ENCODE measurements at places on chromosomes 12 and 14.

DNA sequence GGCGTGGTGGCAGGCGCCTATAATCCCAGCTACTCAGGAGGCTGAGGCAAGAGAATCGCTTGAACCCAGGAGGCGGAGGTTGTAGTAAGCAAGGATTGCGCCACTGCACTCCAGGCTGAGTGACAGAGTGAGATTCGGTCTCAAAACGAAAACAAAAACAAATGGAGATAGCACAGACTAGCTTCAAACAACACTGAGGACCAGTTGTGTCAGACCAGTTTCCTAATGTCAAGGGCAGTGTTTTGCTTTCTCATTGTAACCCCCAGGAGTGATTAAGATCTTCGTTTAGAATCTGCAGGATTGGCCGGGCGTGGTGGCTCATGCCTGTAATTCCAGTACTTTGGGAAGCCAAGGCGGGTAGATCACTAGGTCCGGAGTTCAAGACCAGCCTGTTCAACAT is 18.5 kb downstream of the RPGRIP1 start:
- no peak for DNase-seq

DNA sequence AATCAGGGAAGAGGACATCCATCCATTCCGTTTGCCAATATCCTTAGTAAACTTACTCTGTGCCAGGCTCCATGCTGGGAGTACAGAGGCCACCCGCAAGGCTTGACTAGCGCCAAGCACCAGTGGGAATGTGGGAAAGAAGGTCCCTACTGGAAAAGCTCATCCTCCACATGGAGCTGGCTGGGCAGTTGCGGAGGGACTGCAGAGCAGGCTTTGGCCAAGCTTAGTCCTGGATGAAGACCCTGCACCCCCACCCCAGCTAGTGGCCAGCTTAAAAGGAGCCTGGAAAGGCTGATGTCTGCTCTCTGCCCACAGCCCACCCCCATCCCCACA is 22.4 kb upstream of the EIF2B2 start:
- no peak for DNase-seq

DNA sequence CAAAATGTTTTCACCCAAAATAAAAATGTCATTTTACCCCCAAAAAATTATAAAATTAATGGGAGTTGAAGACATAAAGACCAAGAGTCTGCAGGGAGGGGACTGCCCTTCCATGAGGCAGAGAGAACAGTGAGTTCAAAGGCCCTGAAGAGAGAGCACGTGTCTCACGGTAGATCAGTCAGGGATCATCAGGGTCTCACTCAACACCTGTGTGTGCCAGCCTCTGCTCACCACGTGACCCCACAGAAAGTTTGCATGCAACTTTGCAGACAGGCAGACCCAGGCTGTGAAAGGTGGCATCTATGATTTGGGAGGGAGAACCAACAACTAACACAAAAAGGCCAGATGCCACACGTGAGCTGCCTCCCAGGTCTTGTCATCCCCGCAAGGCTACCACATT is 33.1 kb downstream of the CLMN start:
- DNase-seq, result no peak

DNA sequence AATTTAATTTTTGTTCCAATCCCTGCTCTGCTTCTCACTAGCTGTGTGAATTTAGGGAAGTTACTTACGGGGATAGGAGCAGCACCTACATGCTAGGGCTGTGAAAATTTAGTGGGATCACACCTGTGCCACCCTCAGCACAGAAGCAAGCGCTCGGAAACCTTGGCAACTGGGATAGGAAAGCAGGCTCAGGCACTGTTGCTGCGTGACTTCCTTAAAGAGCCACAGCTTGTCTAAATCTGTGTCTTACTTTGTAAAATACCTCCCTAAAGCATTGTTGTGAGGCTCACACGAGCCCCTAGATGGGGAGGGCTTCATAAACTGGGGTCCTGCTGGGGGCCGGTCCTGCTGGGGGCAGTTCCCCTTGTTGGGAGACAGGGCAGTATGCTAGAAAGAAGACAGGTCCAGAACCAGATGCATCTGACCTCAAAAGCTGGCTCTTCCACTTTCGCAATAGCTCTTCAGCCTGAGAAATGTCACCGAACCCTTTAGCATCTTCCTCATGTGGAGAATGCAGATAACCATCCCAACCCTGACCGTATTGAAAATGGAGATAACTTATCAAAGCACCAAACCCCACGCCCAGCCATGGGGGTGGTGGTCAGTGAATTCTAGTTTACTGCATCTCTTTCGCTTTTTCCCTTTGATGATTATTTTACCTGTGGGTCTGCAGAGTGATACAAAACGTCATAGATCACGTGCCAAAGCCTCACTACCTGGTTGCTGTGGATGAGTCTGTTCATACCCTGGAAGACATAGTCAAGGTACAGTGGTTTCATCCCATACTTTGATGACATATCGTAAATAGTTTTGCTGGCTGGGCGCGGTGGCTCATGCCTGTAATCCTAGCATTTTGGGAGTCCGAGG is 54.1 kb downstream of the AK7 start:
- DNase-seq, result no peak

GRCh38 chr14:83860631-83861155 is 1669.3 kb upstream of the FLRT2 start:
- DNase-seq, result no peak

Data from A549 (cell line).